ENCODE measurements at places on chromosomes 4 and X.
A peak's percentile ranks its signal among the peaks of the same experiment; 100 is the strongest.

GRCh38 chr4:117514391-117515175 is 429.2 kb upstream of the TRAM1L1 start:
- no peak for DNase-seq

DNA sequence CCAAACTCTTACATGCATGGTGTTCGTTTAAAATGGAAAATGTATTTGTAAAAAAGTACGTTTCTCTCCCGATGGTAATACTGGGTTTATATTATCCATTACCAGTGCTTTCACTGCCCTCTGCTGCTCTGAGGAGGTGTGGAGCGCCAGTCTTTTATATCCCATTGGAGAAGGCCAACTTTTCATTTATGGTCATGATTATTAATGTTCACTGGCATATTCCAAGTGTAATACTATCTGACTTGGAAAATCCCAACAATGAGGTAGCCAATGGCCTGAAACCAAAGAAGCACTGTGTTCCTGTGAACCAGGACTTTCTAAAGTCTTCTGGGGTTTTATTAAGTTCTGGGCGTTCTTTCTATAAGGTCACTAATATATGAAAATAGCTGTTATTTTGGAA is 80.7 kb downstream of the SYNPO2 start:
- DNase-seq = no peak

DNA sequence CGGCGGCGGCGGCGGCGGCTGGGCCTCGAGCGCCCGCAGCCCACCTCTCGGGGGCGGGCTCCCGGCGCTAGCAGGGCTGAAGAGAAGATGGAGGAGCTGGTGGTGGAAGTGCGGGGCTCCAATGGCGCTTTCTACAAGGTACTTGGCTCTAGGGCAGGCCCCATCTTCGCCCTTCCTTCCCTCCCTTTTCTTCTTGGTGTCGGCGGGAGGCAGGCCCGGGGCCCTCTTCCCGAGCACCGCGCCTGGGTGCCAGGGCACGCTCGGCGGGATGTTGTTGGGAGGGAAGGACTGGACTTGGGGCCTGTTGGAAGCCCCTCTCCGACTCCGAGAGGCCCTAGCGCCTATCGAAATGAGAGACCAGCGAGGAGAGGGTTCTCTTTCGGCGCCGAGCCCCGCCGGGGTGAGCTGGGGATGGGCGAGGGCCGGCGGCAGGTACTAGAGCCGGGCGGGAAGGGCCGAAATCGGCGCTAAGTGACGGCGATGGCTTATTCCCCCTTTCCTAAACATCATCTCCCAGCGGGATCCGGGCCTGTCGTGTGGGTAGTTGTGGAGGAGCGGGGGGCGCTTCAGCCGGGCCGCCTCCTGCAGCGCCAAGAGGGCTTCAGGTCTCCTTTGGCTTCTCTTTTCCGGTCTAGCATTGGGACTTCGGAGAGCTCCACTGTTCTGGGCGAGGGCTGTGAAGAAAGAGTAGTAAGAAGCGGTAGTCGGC is 528 bp downstream of the FMR1 start:
- no peak for DNase-seq

- no peak for DNase-seq
Measured at GRCh38 chrX:71510161-71510560, 22.7 kb upstream of the OGT start.

GRCh38 chr4:21198683-21199082 is 498.4 kb downstream of the PACRGL start:
- peak; percentile 39 for DNase-seq

GRCh38 chr4:148770848-148771247 is 328.6 kb upstream of the NR3C2 start:
- DNase-seq = no peak

- DNase-seq = no peak
Measured at GRCh38 chr4:105637408-105638176, 70.9 kb downstream of the INTS12 start.

GRCh38 chrX:139388254-139388653 is 142.3 kb upstream of the F9 start:
- DNase-seq = no peak

GRCh38 chrX:104316739-104317138 is 62.0 kb upstream of the ESX1 start:
- DNase-seq = no peak

DNA sequence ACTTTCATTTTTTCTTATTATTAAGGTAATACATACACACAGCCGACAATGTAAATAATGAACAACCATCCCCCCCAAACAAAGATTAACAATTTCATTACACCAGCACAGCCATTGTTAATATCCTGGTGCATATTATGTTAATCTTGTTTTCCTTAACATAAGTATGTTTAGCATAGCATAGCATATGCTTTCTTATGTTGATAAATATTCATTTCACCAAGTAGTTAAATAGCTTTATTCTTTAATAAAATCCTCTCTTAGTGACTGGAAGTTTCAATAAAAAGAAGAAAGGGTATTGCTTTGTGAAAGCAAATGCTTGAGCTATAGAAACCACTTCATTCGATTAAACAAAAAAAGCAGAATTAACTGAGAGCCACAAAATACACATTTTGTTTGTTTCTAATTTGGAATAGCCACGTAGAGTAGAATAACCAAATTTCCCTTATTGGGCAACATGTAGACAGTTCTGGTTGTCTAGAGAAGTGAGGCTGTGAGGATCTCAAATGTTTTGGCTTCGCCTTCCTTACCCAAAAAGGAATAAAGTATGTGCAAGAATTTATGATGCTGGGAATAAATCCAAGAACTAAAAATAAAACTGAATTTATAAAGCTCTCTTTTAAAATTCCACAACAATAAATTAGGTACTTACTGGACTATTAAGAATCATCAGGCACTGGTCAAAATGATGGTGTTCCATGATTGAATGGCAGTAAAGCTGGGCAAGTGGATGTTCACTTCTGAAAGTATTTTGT is 118.0 kb downstream of the PDE5A start:
- DNase-seq = no peak

DNA sequence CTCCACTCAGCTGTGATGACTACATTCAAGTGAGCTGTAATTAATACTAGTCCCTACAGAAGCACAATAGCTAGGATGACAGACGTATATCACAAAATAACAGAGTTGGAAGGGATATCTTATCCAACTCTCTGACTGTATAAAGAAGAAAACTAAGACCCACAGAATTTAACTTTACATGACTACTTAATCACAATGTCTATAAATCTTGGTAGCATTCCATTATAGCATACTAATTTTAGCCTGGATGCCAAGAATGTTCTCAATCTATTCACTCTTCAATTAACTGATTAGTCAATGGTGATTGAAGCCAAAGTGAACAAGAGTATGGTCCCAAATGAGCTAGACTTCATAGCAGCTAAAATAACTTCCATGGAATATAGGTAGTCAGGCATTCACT is 31.2 kb downstream of the RPS6KA6 start:
- DNase-seq = no peak

DNA sequence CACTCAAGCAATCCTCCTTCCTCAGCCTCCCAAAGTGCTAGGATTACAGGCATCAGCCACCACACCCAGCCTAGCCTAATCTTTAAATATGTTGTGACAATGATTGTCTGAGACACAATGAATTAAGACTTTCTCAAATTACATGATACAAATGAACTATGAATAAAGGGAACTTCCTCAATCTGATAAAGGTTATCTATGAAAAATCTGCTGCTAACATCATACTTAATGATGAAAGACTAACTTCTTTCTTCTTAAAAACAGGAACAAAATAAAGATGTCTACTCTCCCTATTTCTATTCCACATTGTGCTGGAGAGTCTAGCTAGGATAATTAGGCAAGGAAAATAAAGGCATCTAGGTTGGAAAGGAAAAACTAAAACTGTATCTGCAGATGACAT is 60.0 kb downstream of the PDHA1 start:
- no peak for DNase-seq

DNA sequence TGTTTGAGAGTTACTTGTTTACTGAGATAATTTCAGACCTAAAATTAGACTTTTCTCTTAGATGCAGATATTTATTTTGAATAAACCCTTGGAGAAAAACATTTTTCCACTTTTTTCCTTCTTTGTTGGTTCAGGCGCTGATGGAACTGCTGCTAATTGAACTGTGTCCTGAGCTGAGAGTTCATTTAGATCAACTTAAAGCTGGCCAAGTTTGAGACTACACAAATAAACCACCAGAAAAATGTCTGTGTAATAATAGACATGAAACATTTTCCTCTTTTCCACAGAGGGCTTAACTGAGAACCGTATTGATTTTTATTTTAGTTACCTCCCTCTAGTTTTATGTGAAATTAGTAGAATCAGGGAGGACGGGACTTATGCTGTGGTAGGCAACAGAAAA is 32.5 kb downstream of the LRP2BP start:
- DNase-seq = no peak

- DNase-seq = no peak
Measured at GRCh38 chr4:26912069-26912468, 51.4 kb downstream of the STIM2 start.

Data from H9 (cell line).